Stimulated activated CD4-positive, alpha-beta T cell treated with anti-CD3 and anti-CD28 coated beads, Interleukin-12 subunit alpha, Interleukin-12 subunit beta, amount 100 ng/mL, for 24 hours (primary cell): ENCODE measurements at places on chromosomes 4 and X.

- DNase-seq: no peak
These were observed 277.1 kb upstream of the DIAPH2 start for GRCh38 chrX:96407501-96407900.

GRCh38 chr4:144739511-144740033, 93.6 kb downstream of the HHIP start:
- DNase-seq: no peak

DNA sequence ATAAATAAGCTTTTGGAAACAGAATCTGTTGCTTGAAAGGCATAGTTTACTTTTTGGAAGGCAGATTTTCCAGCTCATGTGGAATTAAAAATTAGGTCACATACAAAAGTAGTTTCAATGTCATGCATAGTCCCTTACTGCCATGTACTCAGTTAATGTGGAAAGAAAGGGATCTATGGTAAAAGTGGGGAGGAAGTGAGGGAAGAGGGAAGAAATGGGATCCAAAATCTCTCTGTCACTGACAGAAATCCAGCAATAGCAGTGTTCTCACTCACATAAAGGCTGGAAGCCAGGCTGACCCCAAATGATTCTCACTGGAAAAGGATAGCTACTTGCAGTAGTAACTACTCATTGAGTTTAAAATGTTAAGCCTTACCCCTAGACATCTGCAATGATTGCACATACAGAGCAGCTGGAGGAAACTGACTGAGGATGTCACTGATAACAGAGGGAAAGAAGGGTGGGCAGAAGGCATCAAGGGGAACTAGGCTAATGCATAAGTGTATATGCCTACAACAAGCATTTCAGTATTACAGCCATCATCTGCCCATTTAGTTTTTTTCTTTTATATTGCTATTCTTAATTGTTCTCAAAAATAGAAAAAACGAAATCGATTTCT, 445.6 kb downstream of the FAT4 start:
- no peak for DNase-seq

DNA sequence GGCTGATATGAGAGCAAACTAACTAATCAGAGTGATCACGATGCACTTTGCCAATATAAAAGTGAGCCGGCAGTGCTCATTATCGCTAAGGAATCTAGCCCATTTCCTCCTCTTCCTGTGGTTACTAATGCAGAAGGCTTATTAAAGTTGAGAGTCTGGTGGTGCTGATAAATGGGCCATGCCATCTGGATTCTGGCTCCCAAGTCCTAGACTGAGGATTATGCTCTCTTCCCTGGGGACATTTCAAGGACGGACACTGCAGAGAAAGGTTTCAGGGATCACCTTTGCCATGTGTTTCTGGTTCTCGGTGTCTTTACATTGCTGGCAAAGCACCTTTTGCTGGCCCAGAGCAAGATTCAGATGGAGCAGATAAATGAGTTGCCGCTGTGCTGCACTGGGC, 85.3 kb downstream of the RTL5 start:
- DNase-seq: no peak

- DNase-seq: no peak
These were observed 119.4 kb upstream of the C1GALT1C1 start for GRCh38 chrX:120749141-120749846.

- no peak for DNase-seq
These were observed 8.0 kb downstream of the HERC3 start for GRCh38 chr4:88600176-88600838.

GRCh38 chrX:924017-924416, 288.4 kb downstream of the CRLF2 start:
- DNase-seq: no peak
